ENCODE measurements at places on chromosomes 5 and 9. TPM values are rescaled to one million over a fixed set of nuclear protein-coding genes. Genes with fewer than 3 reads are reported as not detected.

GRCh38 chr5:166977911-166978422, 1313.5 kb upstream of the WWC1 start:
- no peak for DNase-seq

- DNase-seq = peak; percentile 9
Measured at GRCh38 chr5:178435321-178436238, 154.6 kb downstream of the COL23A1 start.

Gene AHRR
- total RNA-seq = 23.6 TPM

Gene PCDHA9
- not detected for total RNA-seq

- no peak for DNase-seq
Measured at GRCh38 chr9:134604834-134605233, 36.8 kb upstream of the COL5A1 start.

Gene IL17B
- not detected for total RNA-seq

Gene FLT4
- total RNA-seq = 0.45 TPM

Gene OGN
- total RNA-seq = not detected

Gene PALM2AKAP2
- not detected for total RNA-seq

- DNase-seq = no peak
Measured at GRCh38 chr5:135547590-135548254, 12.0 kb upstream of the NEUROG1 start.

GRCh38 chr5:122091936-122092600, 14.0 kb upstream of the LOX start:
- DNase-seq = no peak
